COLO829 (cell line): ENCODE measurements at places on chromosomes 16 and 17.
A peak's percentile ranks its signal among the peaks of the same experiment; 100 is the strongest.

GRCh38 chr16:81405702-81406113 lies 38.9 kb upstream of the CMIP start:
- peak; percentile 40 for DNase-seq

- DNase-seq, result no peak
These were observed 78.3 kb upstream of the RPL38 start for GRCh38 chr17:74125156-74125555.

GRCh38 chr17:28477928-28478327 lies 4.5 kb downstream of the SLC13A2 start:
- no peak for DNase-seq

DNA sequence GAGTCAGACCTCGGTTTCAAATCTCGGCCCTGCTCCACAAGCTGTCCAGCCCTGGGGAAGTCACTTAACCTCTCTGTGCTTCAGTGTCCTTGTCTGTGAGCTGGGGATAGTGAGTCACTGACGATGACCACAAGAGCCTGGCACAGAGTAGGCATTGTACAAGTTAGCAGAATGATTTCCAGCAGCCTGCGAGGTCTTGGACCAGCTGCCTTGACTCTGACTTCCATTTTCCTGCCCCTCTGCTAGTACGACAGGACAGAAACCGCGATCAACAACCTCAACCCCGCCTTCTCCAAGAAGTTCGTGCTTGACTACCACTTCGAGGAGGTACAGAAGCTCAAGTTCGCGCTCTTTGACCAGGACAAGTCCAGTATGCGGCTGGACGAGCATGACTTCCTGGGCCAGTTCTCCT lies 20.7 kb downstream of the CPNE2 start:
- no peak for DNase-seq

DNA sequence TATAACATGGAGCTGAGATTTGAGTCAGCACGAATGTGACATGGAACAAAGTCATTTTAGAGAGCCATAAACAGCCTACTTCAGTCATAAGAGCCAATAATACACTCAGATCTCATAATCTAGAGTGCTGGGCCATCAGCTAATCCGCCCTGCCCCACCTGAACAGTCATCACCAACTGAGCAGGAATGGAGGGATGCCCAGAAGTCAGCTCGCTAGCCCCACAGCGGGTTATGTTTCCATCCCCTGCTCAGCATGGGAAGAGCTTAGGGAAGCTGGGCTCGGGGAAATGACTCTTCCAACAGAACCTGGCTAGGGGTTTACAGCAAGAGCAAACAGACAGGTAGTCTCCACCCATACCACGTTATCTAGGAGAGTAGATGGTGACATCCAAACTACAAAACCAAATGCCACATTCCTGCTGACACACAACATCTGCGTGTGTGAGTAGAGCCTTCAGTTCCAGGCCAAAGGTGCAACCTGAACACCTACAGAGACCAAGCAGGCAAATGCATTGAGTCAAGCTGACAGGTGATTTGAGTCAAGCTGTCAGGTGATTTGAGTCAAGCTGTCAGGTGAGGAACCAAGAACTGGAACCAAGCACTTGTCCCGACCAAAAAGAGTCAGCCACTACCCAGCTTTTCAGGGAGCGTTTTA lies 2.0 kb downstream of the TMEM11 start:
- DNase-seq, result no peak

- no peak for DNase-seq
These were observed 26.9 kb downstream of the AP1G1 start for GRCh38 chr16:71781741-71782140.

DNA sequence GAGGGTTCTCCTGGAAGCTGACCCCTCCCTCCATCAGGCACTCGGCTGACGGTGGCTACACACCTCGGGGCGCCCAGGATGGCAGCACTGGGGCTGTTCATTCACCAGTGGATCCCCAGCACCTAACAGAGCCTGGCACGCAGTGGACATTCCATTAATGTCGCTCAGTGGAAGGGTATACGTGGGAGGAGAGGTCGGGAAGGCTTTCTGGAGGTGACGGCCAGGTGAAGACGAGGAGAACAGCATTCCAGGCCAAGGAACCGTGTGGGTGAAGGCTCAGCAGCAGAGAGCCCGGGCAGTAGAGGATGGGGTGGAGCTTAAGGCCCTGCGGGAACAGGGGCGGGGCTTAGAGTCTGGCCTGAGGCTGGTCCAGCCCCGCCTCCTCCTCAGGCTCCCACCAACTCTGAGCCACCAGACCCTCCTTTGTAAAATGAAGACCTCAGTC lies 2.5 kb upstream of the HS3ST6 start:
- DNase-seq, result no peak

DNA sequence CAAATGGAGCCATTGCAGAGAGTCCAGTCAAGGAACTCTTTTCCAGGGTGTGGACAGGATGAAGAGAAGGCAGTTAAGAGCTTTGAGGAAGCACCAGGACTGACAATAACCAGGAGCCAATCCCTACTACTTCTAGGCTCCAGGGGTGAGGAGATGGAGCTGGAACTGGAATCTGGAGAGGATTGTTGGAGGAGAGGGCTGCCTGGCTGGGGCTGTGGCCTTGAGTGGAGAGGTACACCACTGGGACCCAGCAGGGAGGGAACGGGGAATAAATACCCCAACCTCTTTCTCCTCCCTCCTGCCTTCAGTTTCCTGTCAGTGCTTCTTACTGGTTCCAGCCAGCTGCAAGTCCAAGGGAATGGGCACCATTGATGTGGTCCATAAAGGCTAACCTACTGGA lies 32.2 kb upstream of the TMEM220 start:
- DNase-seq, result no peak
